ENCODE measurements at places on chromosomes 6 and 20.

- H3K4me1 ChIP-seq, result no peaks in the 10 kb centered on the region
- H3K4me3 ChIP-seq, result no peak overlapping the region
- H3K27me3 ChIP-seq, result no peaks in the 10 kb centered on the region
- no peaks in the 10 kb centered on the region for H3K36me3 ChIP-seq
- DNase-seq, result no peak
Measured at GRCh38 chr20:3766422-3767109, 987 bp downstream of the ADISSP start.

GRCh38 chr6:80967609-80968008, 784.9 kb downstream of the TENT5A start:
- no peak overlapping the region for H3K4me3 ChIP-seq
- no peaks in the 10 kb centered on the region for H3K27me3 ChIP-seq
- no peaks in the 10 kb centered on the region for H3K36me3 ChIP-seq
- no peak overlapping the region for H3K27ac ChIP-seq

DNA sequence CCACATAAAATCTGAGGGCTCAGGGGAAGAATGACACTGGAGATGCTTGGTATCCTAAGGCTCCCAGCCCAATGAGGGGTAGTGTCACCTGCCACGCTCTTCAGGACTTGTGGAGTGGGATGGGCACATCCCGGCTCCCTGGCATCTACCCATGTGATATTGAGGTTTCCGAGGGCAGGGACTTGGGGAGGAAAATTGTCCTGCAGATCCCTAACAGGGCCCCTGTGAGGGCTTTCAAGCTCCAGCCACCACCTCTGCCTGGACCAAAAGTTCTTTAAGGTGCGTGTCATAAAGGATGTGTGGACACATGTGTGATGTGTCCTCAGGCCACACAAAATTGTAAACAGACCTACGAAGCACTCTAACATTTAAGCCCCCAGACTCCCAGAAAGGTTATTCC, 2.5 kb downstream of the SCML4 start:
- no peak overlapping the region for H3K4me3 ChIP-seq
- H3K36me3 ChIP-seq, result no peaks in the 10 kb centered on the region
- H3K27ac ChIP-seq, result no peak overlapping the region
- no peak for DNase-seq

GRCh38 chr6:106122306-106122918, 36.3 kb downstream of the PRDM1 start:
- no peak for DNase-seq
- no peak overlapping the region for H3K4me3 ChIP-seq
- H3K27ac ChIP-seq, result no peak overlapping the region
- H3K36me3 ChIP-seq, result no peaks in the 10 kb centered on the region
- H3K27me3 ChIP-seq, result no peaks in the 10 kb centered on the region

DNA sequence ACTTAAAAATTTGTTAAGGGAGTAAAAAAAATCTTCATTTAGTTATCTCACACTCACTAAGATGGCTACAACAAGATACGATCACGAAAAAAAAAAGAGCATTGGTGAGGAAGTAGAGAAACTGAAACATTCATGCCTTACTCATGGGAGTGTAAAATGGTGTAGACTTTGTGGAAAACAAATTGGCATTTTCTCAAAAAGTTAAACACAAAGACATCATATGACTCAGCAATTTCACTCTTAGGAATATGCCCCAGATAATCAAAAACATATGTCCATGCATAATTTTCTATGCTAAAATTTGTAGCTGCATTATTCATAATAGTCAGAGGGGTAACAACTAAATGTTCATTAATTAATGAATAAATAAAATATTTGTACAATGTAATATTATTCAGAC, 120.9 kb upstream of the IRAK1BP1 start:
- H3K4me3 ChIP-seq, result no peak overlapping the region
- no peak for DNase-seq
- H3K27ac ChIP-seq, result no peak overlapping the region

DNA sequence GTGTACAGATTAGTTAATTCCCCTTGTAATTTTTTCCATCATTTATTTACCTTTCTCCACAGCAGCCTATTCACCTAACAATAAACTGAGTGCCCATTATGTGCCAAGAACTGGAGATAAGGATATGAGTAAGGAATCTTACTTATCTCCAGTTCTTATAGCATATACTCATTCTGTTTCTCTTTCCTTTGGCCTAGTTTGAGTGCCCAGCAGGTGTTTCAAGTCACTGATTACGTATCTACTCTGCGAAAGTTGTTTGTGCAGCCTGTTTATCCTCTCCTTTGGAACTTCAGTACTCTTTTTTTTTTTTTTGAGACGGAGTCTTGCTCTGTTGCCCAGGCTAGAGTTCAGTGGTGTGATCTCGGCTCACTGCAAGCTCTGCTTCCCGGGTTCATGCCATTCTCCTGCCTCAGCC, 17.3 kb upstream of the POU5F1 start:
- H3K36me3 ChIP-seq, result no peaks in the 10 kb centered on the region
- H3K4me3 ChIP-seq, result no peak overlapping the region
- no peak for DNase-seq
- no peak overlapping the region for H3K27ac ChIP-seq

DNA sequence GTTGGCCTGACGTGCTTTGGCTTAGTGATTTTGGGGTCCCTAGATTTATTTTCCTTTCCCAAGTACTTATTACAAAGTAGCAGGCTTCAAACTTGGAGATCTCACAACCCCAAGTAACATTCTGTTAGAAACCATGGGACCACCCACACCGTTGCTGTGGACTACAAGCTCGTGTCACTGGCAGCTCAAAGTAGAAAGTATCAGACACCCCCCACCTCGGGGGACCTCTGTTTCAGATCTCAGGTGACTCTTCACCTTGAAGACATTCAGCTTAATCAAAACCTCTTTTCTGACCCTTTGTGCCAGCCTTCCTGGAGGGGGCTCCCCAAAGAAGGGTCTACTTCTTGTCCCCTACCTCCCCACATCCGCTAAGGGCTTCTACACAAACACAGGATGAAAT, 15.7 kb upstream of the MYT1 start:
- H3K36me3 ChIP-seq, result no peaks in the 10 kb centered on the region
- no peak overlapping the region for H3K27ac ChIP-seq
- no peak overlapping the region for H3K4me3 ChIP-seq
- H3K4me1 ChIP-seq, result no peaks in the 10 kb centered on the region
- no peak for DNase-seq

DNA sequence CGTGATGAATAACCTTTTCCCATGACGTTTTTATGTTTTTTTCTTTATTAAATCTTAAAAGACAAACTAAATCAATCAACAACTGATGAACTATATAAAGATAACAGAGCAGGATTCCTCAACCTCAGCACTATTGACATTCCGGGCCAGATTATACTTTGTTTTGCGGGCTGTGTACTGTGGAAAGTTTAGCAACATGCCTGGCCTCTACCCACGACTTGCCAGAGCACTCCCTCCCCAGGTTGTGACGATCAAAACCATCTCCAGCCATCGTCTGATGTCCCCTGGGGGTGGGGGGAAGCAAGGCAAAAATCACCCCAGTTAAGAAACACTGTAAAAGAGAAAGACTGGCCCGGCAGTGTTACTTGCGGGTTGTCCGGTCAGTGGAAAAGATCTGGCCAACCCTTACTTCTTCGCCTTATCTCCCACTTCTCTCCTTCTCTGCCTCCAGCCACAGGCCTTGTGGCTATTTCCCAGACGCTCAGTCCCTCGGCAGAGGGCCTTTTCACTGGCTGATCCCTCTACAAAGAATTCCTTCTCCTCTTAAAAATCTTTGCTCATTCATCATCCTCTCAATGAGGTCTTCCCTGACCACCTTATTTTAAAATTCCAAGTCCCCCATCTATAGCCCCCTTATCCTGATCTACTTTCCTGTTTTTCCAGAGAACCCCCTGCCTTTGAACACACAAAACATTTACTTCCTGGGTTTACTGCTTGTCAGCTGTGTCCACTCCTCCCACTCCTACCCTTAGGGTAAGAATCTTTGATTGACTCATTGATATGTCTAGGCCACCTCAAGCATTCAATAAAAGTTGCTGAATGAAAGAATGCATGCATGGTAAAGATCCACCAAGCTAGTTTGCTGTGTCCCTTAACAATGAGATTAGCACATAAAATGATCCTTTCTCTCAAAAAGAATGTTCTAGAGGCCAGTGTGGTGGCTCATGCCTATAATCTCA, 14.7 kb upstream of the RAB22A start:
- H3K4me3 ChIP-seq, result no peak overlapping the region
- peaks cover 21% of the 10 kb centered on the region for H3K4me1 ChIP-seq
- H3K27ac ChIP-seq, result peak overlapping the region; percentile 76
- no peaks in the 10 kb centered on the region for H3K27me3 ChIP-seq

GRCh38 chr20:20834008-20834407, 121.6 kb upstream of the RALGAPA2 start:
- DNase-seq, result no peak
- H3K27me3 ChIP-seq, result peaks cover 20% of the 10 kb centered on the region
- H3K36me3 ChIP-seq, result no peaks in the 10 kb centered on the region
- H3K27ac ChIP-seq, result no peak overlapping the region
- no peak overlapping the region for H3K4me3 ChIP-seq

DNA sequence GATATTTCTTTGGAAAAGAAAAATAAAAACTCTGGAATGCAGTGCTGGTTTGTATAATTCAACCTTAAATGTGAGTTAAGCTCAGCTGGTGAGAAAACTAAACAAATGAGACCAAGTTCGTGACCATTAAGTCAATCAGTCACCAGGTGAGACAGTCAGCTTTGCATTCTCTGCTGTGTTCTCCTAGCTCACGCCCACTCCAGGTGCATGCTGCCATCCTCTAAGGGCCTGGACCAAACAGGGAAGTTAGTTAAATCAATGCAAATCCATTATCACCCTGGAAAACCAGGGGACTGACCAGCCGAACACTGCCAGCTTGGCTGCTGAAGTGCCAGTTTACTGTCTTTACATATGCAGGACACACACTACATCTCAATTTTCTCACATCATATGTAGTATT, 7.2 kb downstream of the TPBG start:
- no peaks in the 10 kb centered on the region for H3K36me3 ChIP-seq
- no peak overlapping the region for H3K27ac ChIP-seq
- no peak for DNase-seq
- no peak overlapping the region for H3K4me3 ChIP-seq

DNA sequence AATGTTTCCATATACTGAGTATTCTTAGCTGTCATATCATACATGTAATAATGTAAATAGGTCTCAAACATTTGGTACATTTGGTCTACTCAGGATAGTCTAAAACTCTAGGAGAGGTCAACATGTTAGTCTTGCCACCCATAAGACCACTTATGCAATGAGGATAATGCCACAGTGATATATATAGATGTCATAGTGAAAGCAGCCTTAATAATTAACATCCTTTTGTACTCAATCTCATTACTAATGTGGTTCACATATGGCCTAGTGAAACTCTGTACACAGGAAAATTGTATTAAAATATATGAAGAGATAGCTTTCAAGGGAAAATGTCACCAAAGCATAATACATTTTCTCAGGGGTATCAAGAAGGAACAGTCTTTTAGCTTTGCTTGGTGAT, 577.9 kb downstream of the TFAP2B start:
- no peak overlapping the region for H3K4me3 ChIP-seq
- no peak overlapping the region for H3K27ac ChIP-seq
- H3K4me1 ChIP-seq, result no peaks in the 10 kb centered on the region
- H3K36me3 ChIP-seq, result no peaks in the 10 kb centered on the region
- DNase-seq, result no peak

DNA sequence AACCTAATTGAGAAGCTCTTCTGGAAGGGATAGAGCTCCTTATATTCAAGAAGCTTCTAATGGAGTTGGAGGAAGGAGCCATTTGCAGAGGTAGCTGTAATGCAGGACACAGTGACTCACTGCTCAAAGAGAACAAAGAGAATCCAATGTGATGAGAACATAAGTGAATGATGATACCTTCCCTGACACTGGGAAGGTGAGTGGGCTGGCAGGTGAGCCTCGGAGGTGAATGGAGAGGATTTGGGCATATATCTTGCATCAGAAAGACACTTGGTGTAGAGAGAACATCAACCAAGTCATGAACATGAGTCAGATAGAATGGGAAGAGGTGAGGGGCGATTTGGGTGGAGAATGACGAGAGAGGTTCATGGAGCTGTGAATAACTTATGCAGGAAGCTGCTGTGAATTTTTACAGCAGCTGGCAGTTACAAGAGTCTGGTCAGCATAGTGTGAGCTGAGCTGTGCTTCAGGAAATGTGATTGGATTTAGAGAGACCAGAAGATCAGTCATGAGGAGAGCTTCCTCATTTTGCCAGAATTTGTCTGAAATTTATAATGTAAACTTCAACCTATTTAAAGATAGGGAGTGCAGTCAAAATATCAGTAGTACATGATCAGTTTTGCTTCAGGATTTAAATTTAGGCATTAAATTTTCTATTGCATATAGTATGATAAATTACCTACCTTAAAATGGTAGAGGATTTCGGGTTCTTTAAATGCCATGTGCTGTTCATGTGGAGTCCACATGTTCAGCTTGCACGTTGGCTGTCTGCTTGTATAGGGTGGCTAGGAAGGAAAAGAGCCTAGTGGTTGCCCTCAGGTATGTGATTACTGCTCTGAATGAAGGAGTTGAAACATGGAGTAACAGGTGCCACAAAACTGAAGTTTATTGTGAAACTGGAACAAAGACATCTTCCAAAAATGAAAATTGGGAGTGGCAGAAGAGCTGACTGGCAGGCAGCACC, 59.2 kb upstream of the KIF25 start:
- H3K4me1 ChIP-seq, result peaks cover 18% of the 10 kb centered on the region
- H3K4me3 ChIP-seq, result no peak overlapping the region
- no peaks in the 10 kb centered on the region for H3K27me3 ChIP-seq
- H3K27ac ChIP-seq, result no peak overlapping the region
- H3K36me3 ChIP-seq, result peaks cover 28% of the 10 kb centered on the region

GRCh38 chr20:5680192-5680591, 70.0 kb upstream of the SHLD1 start:
- no peak overlapping the region for H3K4me3 ChIP-seq
- no peaks in the 10 kb centered on the region for H3K27me3 ChIP-seq
- no peak overlapping the region for H3K27ac ChIP-seq

DNA sequence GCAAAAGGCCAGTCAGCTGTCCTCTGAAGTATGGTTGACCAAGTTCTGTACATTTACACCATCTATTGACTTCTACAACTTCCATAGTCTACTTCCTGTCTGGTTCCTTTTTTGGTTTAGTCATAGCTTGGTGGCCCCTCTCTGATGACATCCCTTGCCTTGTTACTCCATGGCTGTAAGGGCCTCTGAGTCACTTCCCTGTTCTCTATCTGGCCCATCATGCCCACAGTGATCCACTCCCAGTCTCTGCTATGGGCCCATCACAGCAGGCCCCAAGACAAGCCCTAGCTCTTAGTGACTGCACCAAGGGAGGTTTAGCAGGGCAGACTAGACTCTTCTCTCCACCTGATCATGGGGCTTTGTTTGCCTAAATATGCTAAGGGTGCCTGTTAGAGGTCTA, 441.6 kb downstream of the HACE1 start:
- H3K4me1 ChIP-seq, result no peaks in the 10 kb centered on the region
- H3K27me3 ChIP-seq, result no peaks in the 10 kb centered on the region
- no peak for DNase-seq
- H3K27ac ChIP-seq, result no peak overlapping the region
- no peak overlapping the region for H3K4me3 ChIP-seq
- H3K36me3 ChIP-seq, result no peaks in the 10 kb centered on the region

DNA sequence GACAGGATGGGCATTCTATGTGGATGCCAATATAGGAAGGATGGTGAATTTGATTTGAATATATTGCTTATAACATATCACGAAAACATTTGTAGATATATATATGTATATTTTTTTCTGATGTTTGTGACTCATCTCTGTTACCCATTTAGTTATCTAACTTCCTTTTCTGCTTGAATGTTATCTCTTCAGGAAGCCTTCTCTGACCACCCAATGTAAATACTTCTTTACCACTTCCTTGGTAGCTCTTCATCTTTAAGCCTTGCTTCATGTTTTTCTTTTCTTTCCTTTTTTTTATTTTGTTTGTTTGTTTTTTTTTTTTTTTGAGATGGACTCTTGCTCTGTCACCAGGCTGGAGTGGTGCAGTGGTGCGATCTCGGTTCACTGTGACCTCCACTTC, 260.5 kb upstream of the EPHA7 start:
- no peaks in the 10 kb centered on the region for H3K36me3 ChIP-seq
- peak; percentile 41 for DNase-seq
- H3K27ac ChIP-seq, result no peak overlapping the region

All from cardiac muscle cell (in vitro differentiated cells and primary cell).